Type B pancreatic cell (in vitro differentiated cells): ENCODE measurements at places on chromosomes 2 and 18.

DNA sequence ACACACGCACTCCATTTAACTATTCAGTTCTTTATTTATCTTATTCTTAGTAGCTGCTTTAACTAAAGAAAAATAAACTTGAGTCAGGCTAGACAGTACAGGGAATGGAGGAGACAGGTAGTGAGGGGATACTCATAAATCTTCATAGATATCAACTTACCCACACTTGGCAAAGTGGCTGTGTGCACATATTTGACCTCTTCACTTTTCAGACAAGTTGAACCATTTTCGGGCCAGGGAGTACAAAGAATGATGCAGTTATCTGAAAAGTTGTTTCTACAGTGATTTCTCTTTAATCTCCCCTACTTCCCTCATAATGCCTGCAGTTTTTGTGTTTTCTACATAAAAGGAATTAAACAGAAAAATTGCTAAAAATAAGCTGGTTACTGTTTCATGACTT, 307.5 kb downstream of the GULP1 start:
- no peak for DNase-seq

GRCh38 chr2:42298996-42299754, 61.8 kb downstream of the COX7A2L start:
- no peak for DNase-seq

DNA sequence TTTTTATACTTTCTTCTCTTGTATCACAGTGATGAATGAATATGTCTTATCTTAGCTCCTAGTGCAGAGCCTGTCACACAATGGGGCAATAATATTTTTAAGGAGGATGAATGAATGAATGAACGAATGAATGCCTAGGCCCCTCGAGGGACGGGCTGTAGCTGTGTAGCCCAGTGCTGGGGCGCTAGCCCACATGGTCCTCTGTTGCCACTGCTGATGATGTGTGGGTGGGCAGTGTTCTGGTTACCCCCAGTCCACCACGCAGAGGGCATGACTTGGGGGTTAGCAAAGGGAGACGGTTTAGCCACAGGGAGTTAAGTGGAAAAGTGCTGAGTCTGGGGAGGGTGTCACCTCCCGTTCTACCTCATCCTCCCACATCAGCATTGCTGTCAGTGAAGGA, 134.2 kb downstream of the SMAD7 start:
- DNase-seq = peak; percentile 39

GRCh38 chr2:227816507-227817294, 3.1 kb downstream of the CCL20 start:
- no peak for DNase-seq

- DNase-seq = no peak
Measured at GRCh38 chr18:70578480-70578879, 289.6 kb downstream of the SOCS6 start.

DNA sequence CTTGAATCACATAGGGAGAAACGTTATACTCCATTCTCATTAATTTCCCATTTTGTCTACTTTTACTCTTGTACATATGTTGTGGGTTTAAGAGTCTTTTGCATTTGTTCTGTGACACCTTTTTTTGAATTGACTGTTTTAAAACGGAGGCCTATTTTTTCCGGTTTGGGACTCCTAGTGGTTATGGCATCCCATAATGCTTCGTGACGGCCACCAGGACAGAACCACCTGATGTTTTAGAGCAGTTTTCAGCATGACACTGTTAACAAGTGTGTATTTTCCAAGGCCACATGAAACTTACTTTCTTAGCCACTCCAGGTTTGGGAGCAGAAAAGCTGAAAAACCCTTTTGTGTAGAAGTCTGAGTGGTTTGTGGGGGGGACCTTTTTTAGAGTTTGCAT, 8.4 kb downstream of the SOX11 start:
- no peak for DNase-seq
